Adrenal gland (tissue), 19 donors: ENCODE measurements at places on chromosomes 7 and 10. TPM values are rescaled to one million over a fixed set of nuclear protein-coding genes. Genes with fewer than 3 reads are reported as not detected.

The RTKN2 gene
- 0.07 TPM for total RNA-seq

- no peaks in the 10 kb centered on the region for H3K36me3 ChIP-seq
- H3K4me3 ChIP-seq: no peak overlapping the region
- H3K27ac ChIP-seq: no peak overlapping the region
- no peaks in the 10 kb centered on the region for H3K4me1 ChIP-seq
Measured at GRCh38 chr10:97852277-97852676, 2.6 kb downstream of the GOLGA7B start.

- no peak overlapping the region for H3K4me3 ChIP-seq
- DNase-seq: no peak
- H3K4me1 ChIP-seq: peaks cover 4% of the 10 kb centered on the region
- no peaks in the 10 kb centered on the region for H3K27me3 ChIP-seq
- H3K36me3 ChIP-seq: no peaks in the 10 kb centered on the region
Measured at GRCh38 chr10:86944471-86944870, 12.9 kb downstream of the MMRN2 start.

GRCh38 chr7:135151132-135151531, 3.3 kb downstream of the TMEM140 start:
- peaks cover 46% of the 10 kb centered on the region for H3K4me1 ChIP-seq
- H3K4me3 ChIP-seq: no peak overlapping the region
- H3K27me3 ChIP-seq: no peaks in the 10 kb centered on the region
- H3K27ac ChIP-seq: peak overlapping the region; percentile 13
- H3K36me3 ChIP-seq: no peaks in the 10 kb centered on the region
- DNase-seq: no peak
